Thoracic aorta (tissue), 2 donors: ENCODE measurements at places on chromosomes 2 and 18.

DNA sequence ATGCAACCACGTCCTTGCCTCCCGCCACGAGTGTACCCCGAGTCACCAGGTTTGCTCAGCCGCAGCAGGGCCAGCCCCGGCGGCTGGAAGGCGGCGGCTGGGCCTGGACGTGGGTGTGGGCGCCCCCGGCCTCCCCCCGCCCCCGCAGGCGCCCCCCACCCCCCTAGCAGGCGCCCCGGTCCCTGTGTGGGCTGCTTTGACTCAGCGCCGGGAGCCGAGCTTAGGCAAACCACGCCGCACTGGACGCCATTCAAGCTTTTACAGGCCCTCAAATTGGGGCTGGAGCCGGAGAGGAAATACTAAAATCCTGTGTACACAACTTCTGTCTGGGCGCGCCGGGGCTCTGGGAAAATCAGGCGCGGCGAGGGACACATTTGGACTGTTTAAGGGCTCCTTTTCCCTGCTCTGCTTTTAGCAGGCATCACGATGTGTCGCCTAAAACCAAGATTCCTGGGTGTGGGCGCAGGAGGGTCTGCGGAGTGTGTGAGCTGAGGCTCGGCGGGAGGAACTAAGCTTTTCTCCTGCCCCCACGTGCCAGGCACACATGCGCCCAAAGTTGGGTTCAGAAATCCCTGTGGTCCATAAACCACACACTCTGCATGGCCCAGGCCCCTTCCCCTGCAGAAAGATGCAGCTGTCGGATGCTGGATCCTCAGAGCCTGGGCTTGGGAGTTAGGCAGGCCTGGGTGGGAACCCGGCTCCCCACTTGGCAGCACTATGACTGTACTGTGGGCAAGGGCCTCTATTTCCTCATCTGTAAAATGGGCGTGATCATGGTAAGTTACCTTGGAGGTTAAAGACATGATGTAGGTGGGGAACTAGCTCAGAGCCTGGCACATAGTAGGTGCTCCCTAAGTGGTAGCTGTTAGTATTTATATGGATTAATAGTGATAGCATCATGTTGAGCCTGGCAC, 57.6 kb downstream of the ATOH8 start:
- H3K4me1 ChIP-seq = peaks cover 8% of the 10 kb centered on the region
- H3K27me3 ChIP-seq = no peaks in the 10 kb centered on the region
- no peaks in the 10 kb centered on the region for H3K36me3 ChIP-seq
- H3K27ac ChIP-seq = peak overlapping the region; percentile 75

GRCh38 chr2:69501301-69501700, 64.1 kb upstream of the NFU1 start:
- no peak overlapping the region for H3K4me3 ChIP-seq
- H3K27me3 ChIP-seq = no peaks in the 10 kb centered on the region
- H3K36me3 ChIP-seq = peaks cover 6% of the 10 kb centered on the region
- H3K4me1 ChIP-seq = no peaks in the 10 kb centered on the region
- no peak for DNase-seq
- H3K27ac ChIP-seq = no peak overlapping the region

- DNase-seq = no peak
- peaks cover 15% of the 10 kb centered on the region for H3K4me1 ChIP-seq
Observed at GRCh38 chr2:212274215-212274614, 264.4 kb downstream of the ERBB4 start.

- no peaks in the 10 kb centered on the region for H3K4me1 ChIP-seq
- no peaks in the 10 kb centered on the region for H3K27me3 ChIP-seq
- no peak overlapping the region for H3K27ac ChIP-seq
- DNase-seq = no peak
Observed at GRCh38 chr2:157447741-157448140, 3.9 kb upstream of the CYTIP start.

DNA sequence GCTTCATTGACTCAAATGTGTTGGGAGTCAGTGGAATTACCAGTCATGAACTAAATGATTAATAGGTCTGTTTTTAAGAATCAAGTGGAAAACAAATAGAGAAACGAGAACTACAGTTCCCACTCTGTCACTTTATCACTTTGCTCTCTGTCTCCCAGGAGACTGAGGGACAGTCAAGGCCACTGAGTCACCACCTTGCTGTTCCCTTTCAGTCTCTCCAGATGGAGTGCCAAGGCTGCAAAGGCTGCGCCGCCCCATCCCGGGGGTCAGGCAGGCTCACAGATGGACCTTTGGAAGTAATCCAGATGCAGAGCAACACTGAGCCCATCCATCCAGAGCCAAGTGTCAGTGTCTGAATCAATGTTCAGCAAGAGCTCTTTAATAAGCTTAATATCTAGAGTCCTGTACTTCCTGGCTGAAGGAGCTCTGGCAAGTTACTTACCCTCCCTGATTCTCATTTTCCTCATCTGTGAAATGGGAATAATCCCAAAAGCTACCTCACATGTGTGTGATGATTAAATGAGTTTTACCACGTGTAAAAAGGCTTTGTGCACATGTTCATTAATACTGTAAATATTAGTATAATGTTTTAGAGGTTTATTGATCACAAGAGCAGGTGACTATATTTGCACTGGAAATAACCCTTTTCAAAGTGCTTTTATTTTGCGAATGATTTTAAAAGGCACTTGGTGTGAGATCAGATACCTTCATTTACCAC, 43.0 kb upstream of the EFEMP1 start:
- H3K36me3 ChIP-seq = no peaks in the 10 kb centered on the region
- peak; percentile 8 for DNase-seq
- peaks cover 8% of the 10 kb centered on the region for H3K4me1 ChIP-seq
- peak overlapping the region; percentile 35 for H3K4me3 ChIP-seq
- H3K27ac ChIP-seq = no peak overlapping the region
- H3K27me3 ChIP-seq = no peaks in the 10 kb centered on the region

GRCh38 chr2:138493334-138493733, 8.2 kb upstream of the SPOPL start:
- no peak overlapping the region for H3K27ac ChIP-seq
- H3K36me3 ChIP-seq = no peaks in the 10 kb centered on the region
- no peaks in the 10 kb centered on the region for H3K27me3 ChIP-seq
- H3K4me3 ChIP-seq = no peak overlapping the region

DNA sequence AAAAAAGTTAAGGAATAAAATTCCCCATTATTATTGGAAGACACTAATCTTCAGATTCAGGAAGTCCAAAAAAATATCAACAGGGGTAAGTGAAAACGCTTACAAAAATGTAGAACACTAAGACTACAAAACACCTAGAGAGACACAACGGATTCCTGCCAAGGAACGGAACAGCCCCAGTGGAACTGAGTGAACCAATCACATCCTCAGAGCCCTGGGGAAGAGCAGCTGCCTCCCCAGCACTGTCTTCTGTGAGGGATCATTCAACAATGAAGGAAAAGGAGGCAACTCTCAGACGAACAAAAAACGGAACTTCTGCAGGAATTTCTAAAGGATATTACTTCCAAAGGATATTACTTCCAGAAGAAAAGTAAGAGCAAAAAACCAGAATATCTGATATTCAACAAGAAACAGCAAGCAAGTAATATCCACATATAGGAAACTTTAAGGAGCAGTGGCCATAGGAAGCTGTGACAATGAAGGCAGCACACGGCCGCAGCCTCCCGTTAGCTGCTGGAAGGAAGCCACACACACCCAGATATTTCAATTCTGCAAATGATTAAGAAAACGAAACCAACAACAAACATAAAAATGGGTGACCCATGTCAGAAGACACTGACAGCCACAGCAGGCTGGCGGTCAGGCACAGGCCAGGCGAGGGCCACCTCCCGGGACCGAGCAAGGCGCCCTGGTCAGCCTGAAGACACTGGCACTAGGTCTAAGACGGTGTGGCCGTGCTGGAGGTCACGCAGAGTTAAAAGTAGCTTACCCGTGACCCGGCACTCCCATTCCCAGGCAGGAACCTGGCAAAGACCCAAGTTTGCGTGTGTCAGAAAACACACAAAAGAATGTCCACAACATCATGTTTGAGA, 81.8 kb downstream of the HDAC4 start:
- H3K4me3 ChIP-seq = peak overlapping the region; percentile 50
- peaks cover 26% of the 10 kb centered on the region for H3K4me1 ChIP-seq
- no peak for DNase-seq
- no peaks in the 10 kb centered on the region for H3K36me3 ChIP-seq
- no peaks in the 10 kb centered on the region for H3K27me3 ChIP-seq
- H3K27ac ChIP-seq = no peak overlapping the region

- no peak overlapping the region for H3K27ac ChIP-seq
- no peak overlapping the region for H3K4me3 ChIP-seq
- H3K36me3 ChIP-seq = no peaks in the 10 kb centered on the region
- no peaks in the 10 kb centered on the region for H3K4me1 ChIP-seq
Observed at GRCh38 chr2:220068846-220069245, 441.4 kb downstream of the SLC4A3 start.

- no peaks in the 10 kb centered on the region for H3K36me3 ChIP-seq
- no peak for DNase-seq
- no peak overlapping the region for H3K27ac ChIP-seq
- H3K27me3 ChIP-seq = no peaks in the 10 kb centered on the region
- no peaks in the 10 kb centered on the region for H3K4me1 ChIP-seq
Observed at GRCh38 chr2:68936889-68937288, 15.8 kb downstream of the GKN2 start.

DNA sequence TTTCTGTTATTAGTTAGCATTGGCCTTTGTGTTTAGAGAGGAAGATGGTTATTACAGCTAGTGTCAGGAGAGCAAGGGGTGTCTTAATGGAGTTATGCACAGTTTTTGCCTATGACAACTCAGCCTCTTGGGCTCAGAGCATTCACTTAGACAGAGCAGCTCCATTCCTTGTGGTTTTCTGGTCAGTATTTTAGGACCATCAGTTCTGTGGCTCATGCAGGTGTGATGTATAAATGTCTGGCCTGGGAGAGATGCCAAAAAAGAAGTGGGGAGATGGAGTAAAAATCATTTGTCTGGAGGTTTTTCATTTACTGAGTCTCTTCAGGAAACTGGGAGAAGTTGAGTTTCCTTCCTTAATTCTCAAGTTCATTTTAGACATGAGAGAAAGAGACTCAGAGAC, 79.7 kb downstream of the PRKCE start:
- no peaks in the 10 kb centered on the region for H3K27me3 ChIP-seq
- no peaks in the 10 kb centered on the region for H3K36me3 ChIP-seq
- H3K27ac ChIP-seq = no peak overlapping the region
- no peak for DNase-seq
- no peaks in the 10 kb centered on the region for H3K4me1 ChIP-seq

DNA sequence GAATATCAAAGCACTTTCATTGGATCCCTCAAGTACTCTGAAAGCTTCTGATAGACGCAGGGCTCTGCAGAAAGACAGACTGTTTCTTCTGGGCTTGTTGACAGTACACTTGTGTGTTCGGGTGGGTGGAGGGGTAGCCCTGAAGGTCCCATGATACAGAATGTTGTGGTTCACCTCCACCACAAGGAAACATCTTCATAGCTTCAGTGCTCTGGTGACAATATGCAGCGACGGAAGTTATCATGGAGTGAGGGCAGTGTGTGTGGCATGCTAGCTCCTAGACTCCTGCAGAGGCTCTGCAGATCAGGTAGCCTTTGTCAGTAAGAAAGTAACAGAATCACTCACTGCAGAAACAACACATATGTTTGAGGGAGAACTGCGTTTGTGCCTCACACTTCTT, 90.7 kb downstream of the MEIS1 start:
- H3K4me3 ChIP-seq = no peak overlapping the region
- DNase-seq = no peak
- no peak overlapping the region for H3K27ac ChIP-seq
- H3K36me3 ChIP-seq = no peaks in the 10 kb centered on the region
- H3K4me1 ChIP-seq = no peaks in the 10 kb centered on the region
- no peaks in the 10 kb centered on the region for H3K27me3 ChIP-seq

GRCh38 chr2:216315802-216316603, 56.3 kb downstream of the MARCHF4 start:
- no peak overlapping the region for H3K27ac ChIP-seq
- H3K36me3 ChIP-seq = no peaks in the 10 kb centered on the region
- no peaks in the 10 kb centered on the region for H3K4me1 ChIP-seq
- no peaks in the 10 kb centered on the region for H3K27me3 ChIP-seq

DNA sequence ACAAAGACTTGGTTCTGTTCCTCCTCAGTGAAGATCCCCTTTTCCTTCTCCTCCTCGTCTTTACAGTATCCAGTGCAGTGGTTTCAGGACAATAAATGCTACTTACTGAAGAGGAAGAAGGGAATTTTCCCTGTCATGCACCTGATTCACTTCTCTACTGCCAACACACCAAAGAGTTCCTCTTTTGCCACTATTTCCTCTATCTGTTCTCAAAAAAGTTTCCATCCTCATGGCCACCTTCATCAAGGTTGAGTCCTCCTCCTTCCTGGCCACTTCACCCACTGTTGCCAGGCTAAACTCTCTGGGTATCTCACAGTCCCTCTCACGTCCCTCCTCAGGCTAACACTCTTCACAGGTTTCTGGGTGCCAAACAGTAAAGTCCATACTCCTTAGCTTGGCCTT, 41.7 kb downstream of the PLEKHM3 start:
- no peak overlapping the region for H3K4me3 ChIP-seq
- DNase-seq = no peak
- H3K4me1 ChIP-seq = no peaks in the 10 kb centered on the region

DNA sequence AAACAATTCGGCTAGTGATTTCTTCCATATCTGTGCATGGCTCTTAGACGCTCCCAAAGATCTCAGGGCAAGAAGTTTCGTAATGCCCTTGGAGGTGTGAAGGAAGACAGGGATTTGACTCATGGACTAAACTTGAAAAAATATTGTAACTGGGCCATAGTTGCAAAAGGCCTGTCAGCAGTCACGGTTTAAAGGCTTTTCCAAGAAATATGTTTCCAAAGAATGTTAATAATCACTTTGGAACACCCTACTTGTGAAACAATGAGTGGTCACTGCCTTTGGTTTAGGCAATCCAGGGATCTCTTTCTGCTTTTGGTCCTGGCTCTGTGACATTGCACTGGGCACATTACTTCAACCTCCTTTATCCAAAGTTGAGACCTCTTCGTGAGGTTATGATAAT, 102.5 kb upstream of the RASGRP3 start:
- H3K27me3 ChIP-seq = no peaks in the 10 kb centered on the region
- no peak overlapping the region for H3K4me3 ChIP-seq
- peaks cover 15% of the 10 kb centered on the region for H3K36me3 ChIP-seq
- H3K4me1 ChIP-seq = peaks cover 11% of the 10 kb centered on the region

GRCh38 chr2:60148716-60149115, 404.7 kb downstream of the BCL11A start:
- H3K36me3 ChIP-seq = no peaks in the 10 kb centered on the region
- H3K27ac ChIP-seq = no peak overlapping the region
- no peaks in the 10 kb centered on the region for H3K4me1 ChIP-seq
- no peaks in the 10 kb centered on the region for H3K27me3 ChIP-seq
- DNase-seq = no peak
- H3K4me3 ChIP-seq = no peak overlapping the region

GRCh38 chr2:30231996-30232800, 864 bp downstream of the LBH start:
- H3K36me3 ChIP-seq = no peaks in the 10 kb centered on the region
- peak overlapping the region; percentile 96 for H3K27ac ChIP-seq
- peaks cover 28% of the 10 kb centered on the region for H3K4me1 ChIP-seq
- no peaks in the 10 kb centered on the region for H3K27me3 ChIP-seq
- DNase-seq = no peak
- H3K4me3 ChIP-seq = peak overlapping the region; percentile 99

GRCh38 chr18:58231930-58232329, 187.9 kb downstream of the NEDD4L start:
- no peak for DNase-seq
- H3K27me3 ChIP-seq = no peaks in the 10 kb centered on the region
- no peaks in the 10 kb centered on the region for H3K36me3 ChIP-seq
